ENCODE measurements at places on chromosomes 11 and 22.

DNA sequence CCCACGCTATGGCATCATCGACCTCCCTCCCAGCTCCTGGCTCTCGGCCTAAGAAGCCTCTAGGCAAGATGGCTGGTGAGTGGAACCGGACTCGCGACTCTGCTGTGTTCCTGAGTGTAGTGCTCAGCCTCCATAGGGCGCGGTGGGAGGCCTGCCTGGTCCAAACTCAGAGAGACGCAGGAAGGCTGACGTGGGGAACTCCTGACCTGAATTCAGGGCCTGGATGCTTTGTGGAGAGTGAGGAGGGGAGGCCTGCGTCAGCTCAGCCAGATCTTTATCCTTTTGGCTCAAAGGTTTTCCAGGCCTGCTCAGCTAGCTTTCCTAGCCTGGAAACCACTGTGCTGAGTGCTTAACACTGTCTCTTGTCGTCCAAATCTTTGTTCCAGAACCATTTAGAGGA is 8.0 kb downstream of the TIRAP start:
- DNase-seq = no peak

DNA sequence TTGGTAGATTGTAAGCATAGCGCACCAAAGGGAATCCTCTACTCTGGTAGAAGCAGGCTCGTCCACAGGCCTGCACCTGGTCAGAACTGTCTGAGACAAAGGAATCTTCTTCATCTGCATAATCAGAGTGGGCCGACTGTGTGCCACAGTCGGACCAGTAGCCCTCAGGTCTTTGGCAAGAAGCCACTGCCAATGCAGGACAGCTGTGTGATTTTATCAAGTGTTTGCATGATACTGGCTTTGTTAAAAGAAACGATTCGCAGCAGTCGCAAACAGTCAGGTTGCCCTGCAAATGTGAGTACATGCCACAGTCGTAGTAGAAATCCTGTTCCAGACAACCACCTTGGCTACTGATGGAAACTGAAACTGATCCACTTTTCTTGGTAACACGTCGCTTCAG is 4.9 kb upstream of the CCDC34 start:
- DNase-seq = no peak

- DNase-seq = no peak
Observed at GRCh38 chr22:23147617-23148387, 2.5 kb downstream of the RAB36 start.

DNA sequence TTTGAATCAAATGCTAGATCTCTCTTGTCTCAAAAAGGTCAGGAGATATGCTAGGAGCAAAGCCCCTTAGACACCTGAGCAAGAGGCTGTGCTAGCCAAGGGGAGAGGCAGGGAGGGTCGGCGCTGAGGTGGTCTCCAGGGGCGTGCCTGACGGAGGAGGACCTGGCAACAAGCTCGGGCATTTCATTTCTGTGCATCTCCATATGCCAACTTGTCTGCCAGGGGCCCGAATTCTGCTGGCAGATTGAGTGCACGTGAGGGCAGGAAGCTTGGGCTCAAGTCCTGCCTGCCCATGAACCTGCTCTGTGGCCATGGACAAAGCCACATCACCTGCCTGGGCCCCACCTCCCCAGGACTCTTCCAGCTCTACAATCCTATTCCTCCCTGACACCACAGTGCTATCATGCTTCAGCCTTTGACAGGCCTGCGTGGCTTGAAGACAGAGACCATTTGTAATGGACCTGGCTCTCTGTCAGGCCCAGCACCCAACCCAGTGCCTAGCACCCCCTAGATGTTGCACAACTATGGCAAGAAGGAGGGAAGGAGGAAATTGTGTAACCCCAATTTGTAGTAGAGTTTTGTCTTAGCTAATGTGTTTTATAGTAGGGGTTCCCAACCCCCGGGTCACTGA is 16.3 kb upstream of the VSIG10L2 start:
- DNase-seq = no peak

GRCh38 chr11:88106666-88107065 is 68.6 kb downstream of the RAB38 start:
- DNase-seq = no peak

DNA sequence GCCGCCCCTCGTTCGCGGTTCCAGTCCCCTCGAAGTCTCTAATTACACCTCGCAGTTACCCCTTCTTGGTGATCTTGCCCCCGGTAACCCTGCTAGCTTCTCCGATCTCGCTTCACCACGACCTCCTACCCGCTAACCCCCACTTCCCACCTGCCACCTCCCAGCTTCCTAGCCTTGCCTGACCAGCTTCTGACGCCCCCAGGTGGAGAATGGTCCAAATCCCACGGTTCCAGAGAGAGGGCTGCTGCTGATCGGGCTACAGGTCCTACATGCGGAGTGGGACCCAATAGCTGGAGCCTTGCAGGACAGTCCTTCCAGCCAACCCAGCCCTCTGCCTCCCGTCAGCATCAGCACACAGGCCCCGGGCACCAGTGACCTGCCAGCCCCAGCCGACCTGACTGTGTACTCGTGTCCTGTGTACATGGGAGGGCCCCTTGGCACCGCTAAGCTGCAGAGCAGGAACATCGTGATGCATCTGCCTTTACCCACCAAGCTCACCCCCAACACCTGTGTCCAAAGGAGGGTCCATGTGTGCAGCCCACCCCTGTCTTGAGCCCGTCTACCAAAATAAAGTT is 31.9 kb downstream of the RRP8 start:
- no peak for DNase-seq
